ENCODE measurements at places on chromosomes 5 and 9.
A peak's percentile ranks its signal among the peaks of the same experiment; 100 is the strongest.

DNA sequence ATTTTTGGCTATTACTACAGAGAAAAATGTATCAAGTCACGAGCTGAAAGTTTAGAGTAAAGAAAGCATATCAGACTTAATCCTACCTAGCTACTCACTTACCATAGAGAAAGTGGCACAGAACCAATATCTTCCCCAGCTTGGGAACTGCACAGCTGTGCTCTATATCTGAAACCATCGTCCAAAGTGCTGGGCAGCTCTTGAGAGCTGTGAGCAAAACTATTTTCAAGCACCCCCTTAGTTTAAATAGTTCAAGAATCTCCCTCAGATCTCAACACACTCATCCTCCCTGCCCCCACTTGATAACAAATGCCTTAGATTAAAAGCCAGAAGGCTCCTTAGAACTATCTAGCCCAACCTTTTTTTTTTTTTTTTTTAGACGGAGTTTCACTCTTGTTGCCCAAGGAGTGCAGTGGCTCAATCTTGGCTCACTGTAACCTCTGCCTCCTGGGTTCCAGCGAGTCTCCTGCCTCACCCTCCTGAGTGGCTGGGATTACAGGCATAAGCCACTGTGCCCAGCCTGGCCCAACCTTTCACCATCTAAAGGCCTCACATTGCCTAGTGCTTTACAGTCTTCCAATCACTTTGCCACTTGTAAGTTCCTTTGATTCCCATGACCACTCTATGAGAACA is 94.2 kb upstream of the APC start:
- no peak for DNase-seq

GRCh38 chr5:1513326-1514026 is 10.3 kb downstream of the LPCAT1 start:
- peak; percentile 10 for DNase-seq

DNA sequence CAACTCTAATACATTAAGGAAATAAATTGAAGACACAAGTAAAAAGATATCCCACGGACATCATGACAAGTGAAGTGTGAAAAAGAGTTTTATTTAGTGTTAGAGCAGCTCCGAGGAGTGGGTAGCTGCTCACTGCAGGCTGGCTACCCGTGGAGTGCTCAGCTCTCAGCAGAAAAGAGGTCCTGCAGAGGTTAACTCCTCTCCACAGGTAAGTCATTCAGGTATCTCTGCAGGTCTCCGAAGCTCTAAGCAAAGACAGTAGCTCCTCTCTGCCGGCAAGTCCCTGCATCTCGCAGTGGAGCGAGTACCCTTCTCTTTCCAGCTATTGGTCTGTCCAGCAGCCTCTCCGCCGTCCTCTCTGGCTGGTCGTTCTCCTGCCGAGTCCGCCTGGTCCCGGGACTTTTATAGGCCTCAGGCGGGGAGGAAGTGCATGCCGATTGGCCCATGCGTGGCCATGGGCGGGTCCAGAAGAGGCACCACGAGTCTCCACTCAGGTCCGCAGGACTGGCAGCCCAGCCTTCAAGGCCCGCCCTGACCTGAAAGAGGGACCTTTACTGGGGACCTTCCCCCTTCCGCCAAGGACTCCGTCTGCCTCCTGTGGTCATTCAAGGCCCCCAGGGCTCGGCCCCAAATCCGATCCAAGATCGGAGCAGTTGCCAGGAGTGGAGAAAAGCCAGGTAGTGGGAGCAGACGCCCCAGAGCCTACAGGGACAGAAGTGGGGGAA is 29.9 kb downstream of the BTNL9 start:
- DNase-seq = no peak

DNA sequence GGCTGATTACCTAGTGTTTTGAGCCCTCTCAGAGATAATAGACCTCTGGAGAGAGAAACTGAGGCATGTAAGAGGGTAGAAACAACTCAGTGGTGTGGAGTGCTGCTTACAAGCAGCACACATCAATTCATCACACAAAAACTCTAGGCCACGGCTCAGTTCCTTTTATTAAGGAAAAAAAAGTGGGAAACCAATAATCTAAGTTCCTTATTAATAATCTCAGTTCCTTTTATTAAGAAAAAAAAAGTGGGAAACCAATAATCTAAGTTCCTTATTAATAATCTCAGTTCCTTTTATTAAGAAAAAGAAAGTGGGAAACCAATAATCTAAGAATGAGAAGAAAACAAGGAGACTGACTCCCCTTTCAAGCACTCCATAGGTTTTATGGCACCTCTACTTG is 28.0 kb downstream of the TXNDC8 start:
- DNase-seq = no peak

DNA sequence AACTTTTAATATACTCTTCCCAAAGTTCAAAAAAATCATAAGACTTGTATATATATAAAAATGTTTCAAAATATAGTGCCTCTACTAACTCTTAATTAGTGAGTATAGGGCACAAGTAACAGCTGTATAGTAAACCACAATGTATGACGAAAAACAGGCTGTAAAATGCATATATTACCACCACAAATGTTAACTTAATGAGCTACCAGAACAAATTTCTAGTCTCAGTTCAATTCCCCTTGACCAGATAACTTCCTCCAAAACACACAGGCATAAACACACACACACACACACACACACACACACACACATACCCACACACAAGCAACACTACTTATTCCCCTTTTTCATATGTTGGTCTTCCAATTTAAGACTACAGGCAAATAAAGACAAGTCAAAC is 78.8 kb downstream of the FBXL17 start:
- no peak for DNase-seq

DNA sequence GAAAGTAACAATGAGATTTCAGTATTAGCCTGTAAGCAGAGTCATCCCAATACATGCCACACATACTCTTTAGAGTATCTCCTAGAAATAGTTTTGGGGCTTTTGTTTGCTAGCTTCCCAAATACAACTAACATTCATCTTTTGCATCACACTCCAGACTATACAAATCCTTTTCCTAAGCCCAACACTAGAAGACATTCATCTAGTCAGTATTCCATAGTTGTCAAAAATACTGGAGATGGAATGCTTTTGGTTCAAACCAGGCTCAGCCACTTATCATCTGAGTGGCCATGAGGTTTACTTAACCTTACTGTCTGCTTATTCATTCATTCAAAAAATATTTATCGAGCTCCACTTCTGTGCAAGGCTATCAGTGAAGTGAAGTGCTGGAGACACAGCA is 205.1 kb upstream of the SGCD start:
- no peak for DNase-seq

- no peak for DNase-seq
These were observed 12.6 kb upstream of the ENDOG start for GRCh38 chr9:128805661-128806060.

GRCh38 chr9:130627896-130628792 is 36.2 kb upstream of the PRDM12 start:
- DNase-seq = no peak

DNA sequence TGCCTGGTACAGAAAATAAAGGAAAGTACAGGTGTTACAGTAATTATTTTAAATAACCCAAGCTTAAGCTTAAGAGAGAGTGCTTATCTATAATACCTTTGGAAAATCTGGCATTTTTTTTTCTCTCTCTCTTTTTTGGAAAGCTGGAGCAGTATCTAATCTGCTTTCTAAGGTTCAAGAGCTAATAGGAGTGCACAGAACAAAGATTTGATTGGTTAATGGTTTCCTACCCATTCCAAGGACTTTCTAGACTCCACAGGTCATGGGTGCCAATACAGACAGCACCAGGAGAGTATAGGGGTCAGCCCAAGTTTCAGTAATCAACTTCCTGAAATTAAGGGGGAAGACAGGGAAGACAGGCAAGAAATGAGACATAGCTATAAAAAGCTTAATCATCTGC is 104.1 kb upstream of the SLC12A2 start:
- no peak for DNase-seq

DNA sequence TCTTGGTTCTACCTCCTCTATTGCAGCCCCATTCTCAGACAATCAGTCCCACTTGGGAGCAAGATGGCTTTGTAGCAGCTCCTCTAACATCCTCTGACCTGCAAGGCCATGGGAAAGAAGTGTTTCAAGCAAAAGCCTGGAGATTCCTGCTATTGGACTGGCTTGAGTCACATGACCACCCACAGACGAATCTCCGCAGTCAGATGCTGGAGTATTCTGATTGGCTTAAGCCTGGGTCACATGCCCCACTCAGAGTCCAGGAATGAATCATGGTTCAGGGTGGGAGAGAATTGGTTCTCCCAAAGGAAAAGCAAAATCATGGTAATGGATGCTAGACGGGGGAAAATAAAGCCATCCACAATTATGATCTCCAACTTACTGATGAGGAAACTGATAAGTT is 22.6 kb upstream of the LMX1B start:
- no peak for DNase-seq

GRCh38 chr9:71509054-71509453 is 259.3 kb downstream of the CEMIP2 start:
- no peak for DNase-seq

DNA sequence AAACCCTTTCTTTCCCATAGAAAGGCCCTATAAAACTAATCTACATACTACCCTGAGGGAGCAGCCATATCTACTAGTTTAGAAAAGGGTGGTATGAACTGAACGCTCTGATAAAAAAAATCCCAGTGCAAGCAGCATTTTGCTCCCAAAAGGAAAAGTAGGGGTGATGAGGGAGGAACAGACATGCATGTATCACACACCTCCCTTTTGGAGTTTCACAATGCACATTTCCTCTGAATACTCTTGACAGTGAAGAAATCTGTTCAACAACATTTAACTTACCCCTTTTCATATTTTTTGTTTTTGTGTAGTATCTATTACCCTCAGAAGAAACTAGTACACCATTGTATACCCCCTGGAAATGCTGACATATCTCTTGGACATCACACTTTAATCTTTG is 411.4 kb downstream of the MAT2B start:
- no peak for DNase-seq

DNA sequence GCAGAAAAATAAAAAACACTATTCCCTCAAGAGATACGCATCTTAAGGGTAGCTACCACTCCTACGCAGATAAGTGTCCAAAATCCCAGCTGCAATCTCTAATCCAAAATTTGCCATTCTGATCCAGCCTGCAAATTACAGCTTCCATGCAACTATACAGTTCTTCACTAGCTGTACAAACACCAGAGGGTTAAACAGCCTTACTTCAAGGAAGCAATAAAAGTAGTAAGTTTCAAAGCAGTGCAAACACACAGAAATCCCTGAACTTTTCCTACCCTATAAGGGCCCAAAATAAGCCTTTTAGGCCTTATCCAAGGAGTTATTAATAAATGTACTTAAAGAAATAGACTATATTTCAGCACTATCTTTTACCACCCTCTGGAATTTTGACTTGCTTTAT is 39.5 kb downstream of the PWWP2A start:
- no peak for DNase-seq
